ENCODE measurements at places on chromosomes 5 and 9. TPM values are rescaled to one million over a fixed set of nuclear protein-coding genes. Genes with fewer than 3 reads are reported as not detected.

Gene PTGES
- total RNA-seq: 16.0 TPM

Gene PCA3
- total RNA-seq: not detected

Gene UGT3A2
- not detected for total RNA-seq

Gene TXNDC15
- total RNA-seq: 141 TPM

Gene LCN2
- not detected for total RNA-seq

Gene PCAT7
- total RNA-seq: 0.64 TPM

Gene PDE6A
- total RNA-seq: not detected

DNA sequence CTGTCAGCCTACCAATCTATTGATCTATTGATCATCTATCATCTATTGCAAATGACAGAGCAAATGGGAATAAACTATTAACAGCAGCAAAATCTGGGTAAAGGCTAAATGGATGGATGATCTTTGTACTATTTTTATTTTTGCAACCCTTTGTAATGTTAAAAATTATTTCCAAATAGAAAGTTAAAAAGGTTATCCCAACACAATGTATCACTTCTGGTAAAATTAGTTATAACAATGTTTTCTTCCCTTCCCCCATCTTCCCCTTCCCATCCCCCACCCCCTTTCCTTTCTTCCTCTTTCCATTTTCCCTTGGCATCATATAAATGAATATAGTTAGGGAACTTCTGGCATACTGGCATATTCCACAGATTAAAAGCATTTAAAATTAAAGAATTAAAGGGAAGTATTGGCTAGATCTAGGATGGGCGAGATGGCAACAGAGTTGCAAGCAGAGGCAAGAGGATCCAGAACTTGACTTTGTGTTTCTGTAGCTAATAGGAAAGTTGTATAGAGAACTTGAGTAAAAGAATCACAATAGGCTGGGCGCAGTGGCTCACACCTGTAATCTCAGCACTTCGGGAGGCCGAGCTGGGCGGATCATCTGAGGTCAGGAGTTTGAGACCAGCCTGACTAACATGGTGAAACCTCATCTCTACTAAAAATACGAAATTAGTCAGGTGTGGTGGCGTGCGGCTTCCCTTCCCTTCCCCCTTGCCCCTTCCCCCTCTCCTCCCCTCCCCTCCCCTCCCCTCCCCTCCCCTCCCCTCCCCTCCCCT, 66.6 kb upstream of the TAF11L2 start:
- no peak for DNase-seq

GRCh38 chr9:3662671-3663070, 136.9 kb upstream of the RFX3 start:
- DNase-seq: peak; percentile 19

DNA sequence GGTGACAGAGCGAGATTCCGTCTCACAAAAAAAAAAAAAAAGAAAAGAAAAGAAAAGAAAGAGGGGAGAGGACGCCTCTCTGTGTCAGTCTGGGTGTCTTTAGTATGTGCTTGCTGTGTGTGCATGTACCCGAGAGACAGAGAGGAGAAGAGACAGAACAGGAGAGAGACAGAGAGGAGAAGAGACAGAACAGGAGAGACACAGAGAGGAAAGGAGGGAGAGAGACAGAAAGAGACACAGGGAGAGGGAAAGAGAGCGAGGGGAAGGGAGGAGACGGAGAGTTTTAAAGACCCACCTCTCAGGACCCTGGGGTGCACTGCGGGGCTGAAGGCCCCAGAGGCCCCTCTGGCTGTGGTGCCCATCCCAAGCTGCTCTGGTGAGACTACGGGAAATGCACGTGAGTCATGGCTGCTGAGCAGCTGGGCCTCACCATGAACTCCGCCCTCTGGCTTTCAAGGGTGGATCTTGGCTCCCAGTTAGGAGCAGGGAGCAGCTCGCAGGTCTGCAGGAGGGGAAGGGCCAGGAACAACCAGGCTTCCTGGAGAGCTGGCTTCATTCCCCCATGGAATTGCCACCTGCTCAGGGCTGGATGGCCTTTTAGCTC, 7.9 kb downstream of the SLC6A3 start:
- peak; percentile 28 for DNase-seq

DNA sequence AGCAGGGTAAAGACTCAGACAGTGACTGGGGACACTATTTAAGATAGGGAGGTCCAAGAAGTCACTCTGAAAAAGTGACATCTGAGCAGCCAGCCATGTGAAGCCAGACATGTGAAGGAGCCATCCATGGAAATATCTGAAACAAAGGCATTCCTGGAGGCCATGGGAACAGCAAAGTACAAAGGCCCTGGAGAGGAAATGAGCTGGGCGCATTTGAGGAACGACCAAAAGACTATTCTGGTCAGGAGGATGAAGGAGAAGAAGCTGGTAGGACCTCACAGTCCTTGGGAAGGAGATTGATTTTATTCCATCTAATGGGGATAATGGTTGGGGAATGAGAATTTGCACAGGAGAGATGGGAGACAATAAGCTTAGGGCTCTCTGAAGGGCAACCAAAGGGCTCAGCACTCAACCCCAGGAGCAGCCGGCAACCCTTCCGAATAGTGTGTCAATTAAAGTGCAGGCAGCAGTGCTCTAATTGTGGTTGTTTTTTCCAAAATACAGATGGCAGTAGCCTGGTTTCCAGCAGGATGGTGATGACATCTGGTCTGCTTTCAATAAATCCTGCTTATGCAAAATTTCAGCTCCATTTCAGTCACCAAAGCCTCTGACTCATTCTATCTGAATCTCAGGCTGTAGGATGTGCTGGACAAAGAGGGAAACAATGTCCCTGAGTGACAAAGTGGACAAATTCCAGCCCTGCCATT, 26.7 kb downstream of the FOXI1 start:
- DNase-seq: peak; percentile 48

DNA sequence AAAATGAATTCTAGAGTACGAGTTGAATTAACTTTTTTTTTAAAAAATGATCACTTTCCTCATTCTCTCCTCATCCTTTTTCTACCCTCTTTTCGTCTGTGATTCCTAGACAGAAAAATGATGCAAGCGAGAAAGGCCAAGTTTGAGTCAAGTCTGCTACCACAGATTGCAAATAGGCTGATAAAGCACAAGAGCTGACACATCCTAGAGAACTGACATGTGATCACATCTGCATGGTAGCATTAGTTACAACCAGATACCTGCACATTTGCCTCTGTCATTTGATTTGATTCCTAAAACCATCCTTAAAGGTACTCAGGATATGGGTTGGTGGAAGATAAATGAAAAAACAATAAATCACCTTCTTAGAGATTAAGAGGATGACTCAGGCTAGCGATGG, 225.4 kb upstream of the PPP1R2B start:
- no peak for DNase-seq

GRCh38 chr9:107665057-107665456, 175.5 kb upstream of the KLF4 start:
- no peak for DNase-seq

DNA sequence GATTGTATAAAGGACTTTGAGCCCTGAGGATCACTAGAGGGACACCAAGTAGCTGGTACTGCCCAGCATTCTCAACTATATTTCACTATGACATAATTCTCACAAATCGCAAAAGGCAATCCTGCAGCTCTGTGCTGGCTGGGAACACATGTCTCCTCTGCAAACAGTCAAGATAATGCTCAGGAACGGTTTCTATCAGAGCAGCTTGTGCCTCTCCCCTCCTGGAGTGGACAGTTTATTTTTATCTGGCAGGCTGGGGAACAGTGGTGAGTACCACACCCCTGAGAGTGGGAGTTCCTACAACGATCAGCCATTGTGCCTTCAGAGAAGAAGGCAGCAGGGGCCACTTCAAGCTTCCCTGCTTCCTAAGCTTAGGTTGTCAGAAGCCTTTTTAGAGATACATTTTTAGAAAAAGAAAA, 65.8 kb downstream of the ERAP1 start:
- DNase-seq: no peak

DNA sequence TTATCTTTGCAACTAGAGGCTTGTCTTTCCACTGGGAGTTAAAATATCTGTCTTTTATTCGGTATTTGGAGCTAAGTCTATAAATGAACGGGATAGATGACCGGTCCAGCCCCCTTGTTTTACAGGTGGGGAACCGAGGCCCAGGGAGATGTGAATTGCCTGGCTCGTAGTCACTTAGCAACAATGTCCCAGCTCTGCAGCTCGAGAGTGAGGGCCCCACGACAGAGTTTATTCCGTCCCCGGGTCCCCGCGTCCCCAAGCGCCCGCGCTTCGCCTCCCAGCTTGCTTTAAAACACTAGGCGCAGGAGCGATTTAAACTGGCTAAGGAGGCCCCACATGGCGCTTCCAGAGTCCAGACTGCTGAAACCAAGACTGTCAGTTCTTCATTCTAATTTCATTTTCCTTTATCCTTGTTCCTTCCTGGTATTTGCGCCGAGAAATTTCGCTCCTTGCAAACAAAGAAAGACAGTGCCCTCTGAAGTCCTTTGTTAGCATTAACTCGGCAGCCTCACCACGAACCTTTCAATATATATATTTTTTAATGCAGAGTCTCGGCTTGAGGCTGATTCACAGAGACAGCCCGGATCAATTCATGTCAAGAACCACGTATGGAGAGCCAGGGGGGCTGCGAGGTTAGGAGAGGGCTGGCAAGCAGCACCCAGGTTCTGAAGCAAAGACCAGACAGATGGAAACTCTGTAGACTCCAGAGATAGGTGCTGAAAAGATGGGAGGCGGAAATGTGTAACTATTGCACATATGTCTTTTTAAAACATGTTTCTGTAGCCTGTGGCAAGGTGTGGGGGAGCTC, 1.4 kb upstream of the ENC1 start:
- DNase-seq: peak; percentile 82

DNA sequence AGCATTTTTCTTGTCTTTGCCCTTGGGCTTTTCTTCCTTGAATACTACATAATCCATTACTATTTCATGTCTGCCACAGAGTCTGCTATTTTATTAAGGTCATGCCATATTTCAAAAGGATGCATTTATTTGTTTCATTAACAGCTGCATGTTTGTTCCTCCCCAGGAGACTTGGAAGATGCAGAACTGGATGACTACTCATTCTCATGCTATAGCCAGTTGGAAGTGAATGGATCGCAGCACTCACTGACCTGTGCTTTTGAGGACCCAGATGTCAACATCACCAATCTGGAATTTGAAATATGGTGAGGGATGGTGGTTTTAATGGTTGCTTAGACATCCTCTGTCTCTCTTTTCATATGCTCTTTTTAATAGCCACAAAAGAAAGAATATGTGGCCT, 4.0 kb downstream of the IL7R start:
- DNase-seq: peak; percentile 27

DNA sequence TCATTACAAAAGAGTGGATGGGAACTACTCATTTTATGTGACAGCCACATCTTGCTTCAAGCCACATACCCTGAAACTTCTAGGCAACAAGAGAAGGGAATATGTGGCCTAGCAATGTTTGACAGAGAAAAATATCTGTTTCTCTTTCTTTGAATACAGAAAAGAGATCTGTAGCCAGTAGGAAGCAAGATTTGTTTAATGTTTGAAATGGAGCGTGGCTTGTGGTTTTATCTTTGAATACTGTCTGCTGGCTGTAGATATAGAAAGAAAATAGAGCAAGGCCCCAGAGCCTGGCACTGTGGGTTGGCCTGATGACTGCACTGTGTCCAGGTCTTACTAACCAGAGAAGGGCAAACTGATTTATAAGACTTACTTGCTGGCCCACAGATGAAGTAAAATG, 133.8 kb downstream of the ARHGEF28 start:
- no peak for DNase-seq

GRCh38 chr9:136225366-136225747, 20.3 kb downstream of the QSOX2 start:
- DNase-seq: no peak

DNA sequence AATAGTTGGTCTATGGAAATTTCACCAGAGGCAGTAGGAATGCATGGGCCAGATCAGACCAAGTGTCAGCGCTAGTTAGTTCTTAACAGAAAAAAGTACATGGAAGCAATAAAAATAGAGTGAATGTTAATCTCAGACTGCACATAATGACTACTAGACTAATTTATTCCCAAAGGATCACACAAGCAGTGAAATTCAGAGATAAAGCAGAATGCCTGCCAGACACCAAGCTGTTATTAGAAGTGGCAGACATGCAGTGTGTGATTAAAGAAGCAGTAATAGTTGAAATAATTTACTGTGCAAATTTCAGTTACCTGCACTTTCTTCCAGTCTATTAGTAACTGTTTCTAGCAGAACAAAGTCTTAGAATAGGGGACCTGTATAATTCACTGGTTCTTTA, 1024.2 kb downstream of the CDH9 start:
- DNase-seq: no peak

- DNase-seq: no peak
Measured at GRCh38 chr5:61638476-61638875, 306.4 kb downstream of the ZSWIM6 start.

- peak; percentile 37 for DNase-seq
Measured at GRCh38 chr5:143168171-143168741, 235.2 kb downstream of the NR3C1 start.

DNA sequence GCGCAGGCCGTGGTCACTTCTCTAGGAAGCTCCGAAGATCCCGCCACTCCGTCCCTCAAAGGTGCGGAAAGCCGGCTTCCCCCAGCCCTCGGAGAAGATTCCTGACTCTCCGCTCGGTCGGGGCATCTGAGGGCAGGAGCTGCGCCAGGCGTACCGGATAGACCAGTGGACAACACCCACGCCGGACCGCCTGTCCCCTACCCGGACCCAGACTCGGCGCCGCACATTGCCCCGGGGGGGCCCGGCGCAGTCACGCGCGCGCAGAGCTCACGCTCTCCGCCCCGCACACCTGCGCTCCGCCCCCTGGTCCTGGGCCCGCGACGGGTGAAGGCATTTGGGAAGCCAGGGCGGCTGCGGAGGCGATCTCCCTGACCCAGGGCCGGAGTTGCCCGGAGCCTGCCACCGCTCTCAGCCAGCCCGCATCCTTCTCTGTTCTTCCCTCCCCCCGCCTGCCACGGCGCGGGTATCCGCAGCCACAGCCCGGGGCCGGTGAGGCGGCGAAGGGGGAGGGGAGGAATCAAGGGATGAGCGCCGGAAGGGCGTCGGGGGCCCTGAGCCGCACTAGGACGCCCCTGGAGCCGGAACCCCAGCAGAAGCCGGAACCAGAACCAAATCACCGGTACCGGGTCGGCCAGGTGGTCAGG, 448 bp downstream of the RELL2 start:
- DNase-seq: no peak

DNA sequence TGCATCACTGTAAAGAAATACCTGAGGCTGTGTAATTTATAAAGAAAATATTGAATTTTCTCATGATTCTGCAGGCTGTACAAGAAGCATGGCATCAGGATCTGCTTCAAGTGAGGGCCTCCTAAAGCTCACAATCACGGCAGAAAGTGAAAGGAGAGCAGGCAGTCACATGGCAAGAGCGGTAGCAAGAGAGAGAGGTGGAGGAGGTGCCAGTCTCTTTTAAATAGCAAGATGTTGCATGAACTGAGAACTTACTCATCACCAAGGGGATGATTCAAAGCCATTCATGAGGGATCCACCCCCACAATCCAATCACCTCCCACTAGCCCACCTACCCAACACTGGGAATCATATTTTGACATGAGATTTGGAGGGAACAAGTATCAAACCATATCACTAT, 184.5 kb upstream of the PAPPA start:
- no peak for DNase-seq

- no peak for DNase-seq
Measured at GRCh38 chr9:101594796-101595195, at the start of gene PPP3R2. Gene PPP3R2, minus strand, starts transcription at chr9:101594969. Its CDS starts 48 bp downstream, at chr9:101594921.
